Colonic mucosa (tissue), 4 donors: ENCODE measurements at places on chromosomes 7 and 10. TPM values are rescaled to one million over a fixed set of nuclear protein-coding genes. Genes with fewer than 3 reads are reported as not detected.

DNA sequence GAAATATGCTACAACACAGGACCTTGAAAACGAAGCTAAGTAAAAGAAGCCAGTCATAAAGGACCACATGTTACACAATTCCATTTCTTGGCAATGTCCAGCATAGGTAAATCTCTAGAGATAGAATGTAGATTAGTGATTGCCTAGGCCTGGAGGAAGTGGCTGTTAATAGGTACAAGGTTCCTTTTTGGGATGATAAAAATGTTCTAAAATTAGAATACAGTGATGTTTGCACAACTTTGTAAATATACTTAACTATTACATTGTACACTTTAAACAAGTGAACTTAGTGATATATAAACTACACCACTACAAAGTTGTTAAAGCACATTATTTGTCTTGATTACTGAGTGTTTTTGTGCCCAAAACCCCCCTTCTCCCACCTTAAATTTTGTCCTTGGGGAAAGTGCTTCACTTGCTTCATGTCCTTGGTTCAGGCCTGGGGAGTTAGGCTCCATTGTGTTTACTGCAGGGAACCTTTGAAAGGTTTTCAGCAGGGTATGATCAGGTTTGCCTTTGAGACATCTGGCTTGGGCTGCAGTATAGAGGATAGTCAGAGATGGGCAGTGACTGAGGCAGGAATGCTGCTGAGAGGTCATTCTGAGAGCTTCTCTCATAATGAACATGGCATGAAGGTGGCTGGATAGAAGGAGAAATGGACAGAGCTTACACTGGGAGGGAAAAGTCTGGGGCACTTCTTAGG is 1052.6 kb downstream of the REEP3 start:
- no peak for DNase-seq

The GPR158 gene
- 0.16 TPM for total RNA-seq

The LAMB1 gene
- 91.6 TPM for total RNA-seq

- DNase-seq: no peak
These were observed 18.6 kb upstream of the RAPGEF5 start for GRCh38 chr7:22375359-22376048.
